Smooth muscle cell of bladder (primary cell): ENCODE measurements at places on chromosomes 11 and 22. TPM values are rescaled to one million over a fixed set of nuclear protein-coding genes. Genes with fewer than 3 reads are reported as not detected.

EI24 gene
- total RNA-seq: 84.9 and 120 TPM in 2 replicates

FOLR3 gene
- 0.14 and 1.2 TPM in 2 replicates for total RNA-seq

FDX1 gene
- 8.7 and 9.5 TPM in 2 replicates for total RNA-seq

OVCH2 gene
- total RNA-seq: not detected in 2 replicates

APOBEC3G gene
- total RNA-seq: 11.6 and 15.1 TPM in 2 replicates

EHF gene
- 0.09 and 0.28 TPM in 2 replicates for total RNA-seq

SPTBN2 gene
- 0.43 and 1.1 TPM in 2 replicates for total RNA-seq

BTG4 gene
- not detected in 2 replicates for total RNA-seq

CASP5 gene
- total RNA-seq: 0.14 TPM in 1 of 2 replicates, not detected in the other

LRP4 gene
- total RNA-seq: 2.0 and 3.9 TPM in 2 replicates

USP28 gene
- 25.9 and 29.5 TPM in 2 replicates for total RNA-seq

SYT7 gene
- total RNA-seq: 0.74 and 1.4 TPM in 2 replicates

LUZP2 gene
- 0.09 and 0.14 TPM in 2 replicates for total RNA-seq

PKP3 gene
- 1.3 and 1.6 TPM in 2 replicates for total RNA-seq

C22orf31 gene
- 0.14 TPM in 1 of 2 replicates, not detected in the other for total RNA-seq

CLMP gene
- 123 and 150 TPM in 2 replicates for total RNA-seq

TTC28 gene
- 20.2 and 24.0 TPM in 2 replicates for total RNA-seq

ATG13 gene
- total RNA-seq: 75.1 and 75.2 TPM in 2 replicates

C11orf97 gene
- total RNA-seq: not detected in 2 replicates

MUC5AC gene
- not detected in 2 replicates for total RNA-seq

TSPAN32 gene
- under 0.01 TPM in 2 replicates for total RNA-seq

F2 gene
- 0.14 and 0.18 TPM in 2 replicates for total RNA-seq

GDPD4 gene
- not detected in 2 replicates for total RNA-seq

TSSK2 gene
- not detected in 2 replicates for total RNA-seq

TUB gene
- total RNA-seq: 15.2 and 21.6 TPM in 2 replicates

APLNR gene
- total RNA-seq: not detected in 2 replicates

PTPN5 gene
- total RNA-seq: under 0.01 TPM in 1 of 2 replicates, not detected in the other

ME3 gene
- total RNA-seq: 24.6 and 30.2 TPM in 2 replicates

LMNTD2 gene
- 0.28 TPM in 2 replicates for total RNA-seq
